Hematopoietic multipotent progenitor cell (in vitro differentiated cells): ENCODE measurements at places on chromosomes 1 and 21.
A peak's percentile ranks its signal among the peaks of the same experiment; 100 is the strongest.

- no peak for DNase-seq
These were observed 12.8 kb upstream of the ZSCAN20 start for GRCh38 chr1:33459691-33460090.

DNA sequence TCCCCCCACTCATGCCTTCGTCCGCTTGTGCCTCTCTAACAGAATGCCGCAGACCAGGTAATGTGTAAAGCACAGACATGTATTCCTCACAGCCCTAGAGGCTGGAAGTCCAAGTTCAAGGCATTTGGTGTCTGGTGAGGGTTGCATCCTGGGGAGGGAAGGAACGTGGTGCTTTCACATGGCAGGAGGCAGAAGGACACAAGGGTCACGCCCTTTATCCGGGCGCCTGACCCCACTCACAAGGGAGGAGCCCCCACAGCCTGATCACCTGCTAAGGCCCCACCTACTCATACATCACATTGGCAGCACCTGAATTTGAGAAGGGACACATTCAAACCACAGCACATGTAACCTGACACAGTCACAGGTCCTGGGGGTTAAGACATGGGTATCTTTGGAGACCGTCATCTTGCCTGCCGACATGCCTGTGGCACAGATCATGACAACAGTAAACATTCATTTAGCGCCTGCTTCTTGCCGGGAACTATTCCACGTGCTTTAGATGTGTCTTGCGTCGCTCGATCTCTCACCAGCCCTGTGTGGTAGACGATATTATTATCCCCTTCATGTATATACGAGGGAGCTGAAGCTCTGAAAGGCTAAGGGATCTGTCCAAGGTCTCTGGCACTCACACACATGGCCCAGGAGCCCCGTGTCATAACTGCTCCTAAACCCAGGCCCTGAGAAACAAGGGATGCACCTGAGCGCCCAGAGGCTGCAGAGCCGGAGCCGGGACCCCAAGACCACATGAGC lies 235.6 kb downstream of the NPHP4 start:
- no peak for DNase-seq

GRCh38 chr1:75342786-75343185 lies 208.6 kb downstream of the LHX8 start:
- no peak for DNase-seq

DNA sequence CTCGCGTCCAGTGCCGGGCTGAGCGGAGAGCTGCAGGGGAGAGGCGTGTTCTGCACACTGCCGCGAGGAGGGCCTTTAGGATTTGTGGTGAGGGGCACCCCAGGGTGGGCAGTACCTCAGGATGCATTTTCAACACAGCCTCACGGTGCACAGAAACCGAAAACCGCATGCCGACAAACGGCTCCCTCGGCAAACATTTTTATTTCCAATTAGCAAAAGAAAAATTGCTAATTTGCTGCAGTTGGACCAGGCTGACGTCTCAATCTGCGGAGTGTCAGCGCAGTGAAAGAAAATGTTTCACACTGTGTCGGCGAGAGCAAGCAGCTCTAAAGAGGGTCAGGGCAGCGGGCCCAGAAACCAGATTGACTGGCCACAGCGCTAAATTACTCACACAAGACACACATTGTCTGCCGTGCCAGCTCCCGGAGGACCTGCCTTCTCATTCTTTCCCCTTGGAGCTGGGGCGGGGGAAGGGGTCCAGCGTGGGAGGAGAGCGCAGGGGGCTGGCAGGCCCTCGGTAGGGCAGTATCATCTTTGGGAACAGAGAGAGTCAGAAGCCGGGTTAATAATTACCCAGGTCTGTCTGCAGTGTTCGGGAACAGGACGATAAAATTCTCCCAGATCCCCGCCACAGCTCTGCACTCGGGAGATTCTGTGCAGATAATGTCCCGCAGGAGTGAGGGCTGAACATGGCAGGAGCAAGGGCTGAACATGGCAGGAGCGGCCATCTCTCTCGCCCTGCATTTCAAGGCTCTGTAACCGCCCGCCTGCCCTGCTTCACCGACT lies 150.2 kb downstream of the PRDM16 start:
- no peak for DNase-seq

- no peak for DNase-seq
These were observed 573.8 kb upstream of the NR5A2 start for GRCh38 chr1:199453723-199454122.

GRCh38 chr21:44473915-44474555 lies 18.7 kb downstream of the LRRC3 start:
- DNase-seq = no peak

- no peak for DNase-seq
These were observed 184.0 kb downstream of the HUNK start for GRCh38 chr21:32056791-32057190.

- DNase-seq = no peak
These were observed 13.1 kb upstream of the EXO1 start for GRCh38 chr1:241834733-241835377.

DNA sequence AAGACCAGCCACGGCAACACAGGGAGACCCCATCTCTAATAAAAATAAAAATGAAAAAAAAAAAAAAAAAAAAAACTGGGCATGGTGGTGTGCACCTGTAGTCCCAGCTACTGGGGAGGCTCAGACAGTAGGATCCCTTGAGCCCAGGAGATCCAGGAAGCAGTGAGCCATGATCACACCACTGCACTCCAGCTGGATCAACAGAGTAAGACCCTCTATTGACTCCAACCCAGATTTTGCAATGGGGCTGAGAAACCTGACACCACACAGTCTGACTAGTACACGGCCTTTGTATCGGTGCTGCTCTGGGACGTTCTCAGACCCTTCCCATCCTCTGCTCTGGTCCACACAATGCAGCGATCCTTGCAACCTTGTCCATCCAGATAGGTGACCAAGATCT lies 31.8 kb downstream of the SPATA21 start:
- DNase-seq = no peak

GRCh38 chr1:244211559-244211944 lies 160.5 kb downstream of the ZBTB18 start:
- no peak for DNase-seq

DNA sequence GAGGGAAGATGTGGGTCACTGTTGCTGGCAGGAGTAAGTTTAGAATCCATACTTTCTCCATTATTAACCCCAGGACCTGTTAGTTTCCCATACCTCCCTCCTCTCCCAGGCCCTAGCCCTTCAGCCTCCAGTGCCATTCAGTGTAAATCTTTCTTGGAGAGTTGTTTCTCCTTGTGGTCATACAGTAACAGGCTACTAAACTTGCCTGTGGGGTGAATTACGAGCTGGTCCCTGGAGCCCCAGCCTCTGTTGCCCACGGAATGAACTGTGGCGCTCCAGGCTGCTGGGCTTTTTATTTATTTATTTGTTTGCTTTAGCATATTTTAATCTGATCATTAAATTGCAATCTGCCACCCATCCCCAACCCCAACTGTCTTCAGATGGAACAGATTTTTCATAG lies 305.2 kb downstream of the PBX1 start:
- DNase-seq = no peak

DNA sequence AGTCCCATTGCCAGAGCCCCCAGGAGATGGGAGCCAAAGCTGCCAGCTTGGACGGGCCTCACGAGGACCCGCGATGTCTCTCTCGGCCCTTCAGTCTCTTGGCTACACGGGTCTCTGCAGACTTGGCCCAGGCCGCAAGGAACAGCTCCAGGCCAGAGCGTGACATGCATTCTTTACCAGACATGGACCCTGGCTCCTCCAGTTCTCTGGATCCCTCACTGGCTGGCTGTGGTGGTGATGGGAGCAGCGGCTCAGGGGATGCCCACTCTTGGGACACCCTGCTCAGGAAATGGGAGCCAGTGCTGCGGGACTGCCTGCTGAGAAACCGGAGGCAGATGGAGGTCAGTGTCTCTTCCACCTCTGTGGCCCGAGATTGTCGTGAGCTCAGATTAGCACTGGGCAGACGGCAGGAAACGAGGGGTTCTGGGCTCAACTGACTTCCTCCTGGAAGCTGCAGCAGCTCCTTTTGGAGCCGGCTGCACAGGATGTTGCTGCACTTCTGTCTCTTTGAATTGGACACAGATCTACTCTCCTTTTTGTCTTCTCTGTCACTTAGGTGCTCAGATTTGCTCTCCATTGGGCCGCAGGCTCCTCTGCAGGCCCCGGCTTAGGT lies 68.0 kb downstream of the DISC1 start:
- no peak for DNase-seq

DNA sequence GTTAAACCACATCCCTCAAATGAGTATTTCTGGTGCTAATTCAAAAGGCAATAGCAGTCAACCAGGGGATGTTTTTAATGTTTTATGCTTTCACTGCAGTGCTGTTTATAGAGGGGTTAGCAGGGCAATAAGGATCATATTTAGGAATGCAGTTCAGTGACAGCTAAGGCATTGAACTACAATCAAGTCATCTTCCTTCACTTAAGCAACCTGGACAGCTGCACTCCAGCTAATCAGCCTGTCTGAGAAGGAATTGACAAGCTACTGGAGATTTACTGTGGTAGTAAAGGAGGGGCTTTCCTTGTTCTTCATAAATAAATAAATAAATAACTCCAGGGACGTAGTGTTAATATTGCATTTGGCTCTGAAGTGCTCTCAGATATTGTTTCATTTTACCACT lies 93.9 kb downstream of the DAB1 start:
- DNase-seq = no peak

GRCh38 chr1:46401154-46401913 lies 7.2 kb downstream of the FAAH start:
- DNase-seq = no peak

DNA sequence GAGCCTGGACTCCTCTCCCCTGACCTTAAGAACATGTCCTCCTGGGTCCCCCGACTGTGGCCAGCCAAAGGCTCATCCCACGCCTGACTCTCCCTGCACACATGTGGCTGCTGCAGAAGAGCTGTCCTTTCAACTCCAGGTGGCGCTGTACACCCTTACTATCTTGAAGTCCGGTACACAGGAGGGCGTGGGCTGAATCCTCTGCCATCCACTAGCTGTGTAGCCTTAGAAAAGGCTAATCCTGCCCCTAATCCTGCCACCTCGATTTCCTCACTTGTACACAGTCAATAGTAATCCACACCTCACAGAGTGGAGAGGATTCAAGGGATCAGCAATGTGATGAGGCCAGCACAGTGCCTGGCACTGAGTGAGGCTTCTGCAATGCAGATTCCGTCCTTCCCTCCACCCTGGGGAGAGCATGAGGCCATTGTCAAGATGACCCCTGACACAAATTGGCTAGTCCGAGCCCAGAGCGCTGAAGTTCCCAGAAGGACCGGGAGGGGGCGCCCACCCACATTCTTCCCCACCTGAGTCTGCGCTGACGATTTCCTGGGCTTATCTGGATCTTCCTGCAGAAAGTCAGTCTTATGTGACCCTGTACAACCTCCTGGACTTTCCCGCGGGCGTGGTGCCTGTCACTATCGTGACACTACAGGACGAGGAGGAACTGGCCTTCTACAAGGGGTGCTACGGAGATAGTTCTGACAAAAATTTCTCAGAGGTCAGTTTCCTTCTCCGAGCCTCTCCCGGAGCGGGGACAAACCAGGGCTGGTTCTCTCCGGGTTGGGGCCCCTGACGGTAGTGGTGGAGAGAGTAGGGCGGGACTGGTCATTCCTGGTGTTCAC lies 47.1 kb upstream of the DMBX1 start:
- DNase-seq = peak; percentile 83

DNA sequence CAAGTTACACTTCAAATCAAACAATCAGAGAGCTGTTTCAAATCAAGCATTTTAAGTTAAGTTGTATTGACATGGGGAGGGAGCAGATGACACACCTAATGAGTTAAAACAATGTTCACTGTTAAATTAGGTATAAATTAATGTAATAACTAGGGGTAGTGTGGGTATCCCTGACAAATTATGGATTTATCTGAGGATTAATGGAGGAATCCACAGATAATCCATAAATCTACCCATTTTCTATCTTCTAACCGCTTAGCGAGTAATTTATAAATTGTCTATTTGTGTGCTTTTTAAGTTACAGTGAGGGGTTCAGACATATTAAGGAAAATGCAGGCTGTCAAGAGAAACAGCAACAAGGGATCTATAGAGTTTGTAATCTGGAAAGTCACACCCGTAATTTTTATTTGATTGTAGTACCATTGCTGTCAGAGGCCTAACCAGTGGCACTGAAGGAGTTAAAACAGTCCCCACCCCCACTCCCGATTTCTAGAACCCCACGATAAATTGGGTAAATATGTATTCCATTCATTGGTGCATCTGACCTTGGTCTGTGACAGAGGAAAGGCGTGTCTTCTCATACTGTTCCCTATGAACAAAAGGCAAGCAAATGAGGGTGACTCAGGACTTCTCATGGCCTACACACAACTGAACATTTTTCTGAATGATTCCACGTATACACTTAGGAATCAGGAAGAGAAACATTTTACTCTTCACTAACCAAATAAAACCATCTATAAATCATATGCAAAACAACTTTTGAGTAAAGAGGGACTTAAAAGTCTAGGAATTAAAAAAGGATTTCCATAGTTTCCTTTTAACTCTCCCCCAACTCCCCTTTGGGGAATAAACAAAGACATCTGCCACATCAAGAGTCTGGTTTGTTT lies 7.4 kb downstream of the IRF2BP2 start:
- DNase-seq = peak; percentile 68

- no peak for DNase-seq
These were observed 2.8 kb downstream of the HES4 start for GRCh38 chr1:996851-997712.

DNA sequence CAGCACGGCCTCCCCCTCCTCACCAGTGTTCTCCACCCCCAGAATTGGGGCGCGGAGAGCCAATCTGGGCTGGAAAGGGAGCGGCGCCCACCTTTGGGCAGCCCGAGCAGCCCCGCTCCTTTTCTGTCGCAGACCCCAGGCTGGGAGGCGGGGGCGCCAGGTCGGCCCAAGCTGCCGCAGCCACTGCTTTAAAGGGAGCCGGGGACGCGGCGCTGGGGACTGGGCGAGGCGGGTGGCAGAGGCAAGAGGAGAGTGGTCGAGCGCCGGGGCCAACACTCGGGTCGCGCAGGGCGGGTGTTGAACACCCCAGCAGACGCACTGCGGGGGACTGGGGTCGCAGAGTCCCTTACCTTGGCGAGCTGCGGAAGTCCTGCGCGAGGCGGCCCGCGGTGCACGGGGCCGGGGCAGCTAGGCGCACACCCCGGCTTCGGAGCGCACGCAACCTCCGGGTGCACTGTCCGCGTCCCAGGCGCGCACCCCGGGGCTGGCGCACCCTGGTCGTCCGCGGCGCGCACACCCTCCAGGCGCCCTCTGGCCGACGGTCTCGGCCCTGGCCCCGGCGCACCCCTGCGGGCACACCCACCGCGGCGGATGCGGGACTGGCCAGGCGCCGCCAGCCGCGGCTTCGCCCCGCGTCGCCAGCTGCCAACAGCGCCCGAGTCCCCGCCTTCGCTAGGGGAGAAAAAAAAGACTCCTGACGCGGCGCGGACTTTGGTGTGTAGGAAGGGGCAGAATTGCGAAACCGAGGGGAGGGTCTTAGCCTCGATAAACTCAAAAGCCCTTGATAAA lies at the start of gene KANK4:
TSS of gene KANK4 (minus strand) at position 679 of the 789 bp plus-strand sequence. CDS start 37,870 bp downstream, outside the sequence.
- peak; percentile 47 for DNase-seq

GRCh38 chr1:69833536-69833935 lies 265.8 kb downstream of the LRRC7 start:
- no peak for DNase-seq

GRCh38 chr1:2151911-2152310 lies 42.7 kb downstream of the FAAP20 start:
- DNase-seq = no peak

- DNase-seq = no peak
These were observed 16.6 kb downstream of the UTP11 start for GRCh38 chr1:38029081-38029681.
